ENCODE measurements at places on chromosomes 5 and 9.

DNA sequence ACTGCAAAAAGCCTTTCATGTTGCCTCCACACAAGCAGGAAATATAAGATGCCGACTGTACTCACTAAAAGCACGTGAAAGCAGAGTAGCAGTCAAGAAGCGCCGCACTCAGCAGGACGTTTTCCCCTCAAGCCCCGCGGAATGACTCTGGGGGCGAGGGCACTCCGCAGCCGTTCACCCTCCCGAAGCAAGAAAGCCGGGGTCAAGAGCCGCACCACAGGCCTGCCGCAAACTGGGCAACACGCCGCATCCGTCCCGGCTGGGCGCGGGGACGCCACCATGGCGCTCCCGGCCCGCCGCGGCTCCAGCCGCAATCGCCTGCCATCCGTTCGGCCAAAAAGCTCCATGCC lies 364 bp downstream of the RPS6 start:
- no peak for DNase-seq

- DNase-seq = no peak
Observed at GRCh38 chr9:107335331-107335730, 52.3 kb downstream of the RAD23B start.

GRCh38 chr5:45623832-45624231 lies 72.3 kb downstream of the HCN1 start:
- no peak for DNase-seq

DNA sequence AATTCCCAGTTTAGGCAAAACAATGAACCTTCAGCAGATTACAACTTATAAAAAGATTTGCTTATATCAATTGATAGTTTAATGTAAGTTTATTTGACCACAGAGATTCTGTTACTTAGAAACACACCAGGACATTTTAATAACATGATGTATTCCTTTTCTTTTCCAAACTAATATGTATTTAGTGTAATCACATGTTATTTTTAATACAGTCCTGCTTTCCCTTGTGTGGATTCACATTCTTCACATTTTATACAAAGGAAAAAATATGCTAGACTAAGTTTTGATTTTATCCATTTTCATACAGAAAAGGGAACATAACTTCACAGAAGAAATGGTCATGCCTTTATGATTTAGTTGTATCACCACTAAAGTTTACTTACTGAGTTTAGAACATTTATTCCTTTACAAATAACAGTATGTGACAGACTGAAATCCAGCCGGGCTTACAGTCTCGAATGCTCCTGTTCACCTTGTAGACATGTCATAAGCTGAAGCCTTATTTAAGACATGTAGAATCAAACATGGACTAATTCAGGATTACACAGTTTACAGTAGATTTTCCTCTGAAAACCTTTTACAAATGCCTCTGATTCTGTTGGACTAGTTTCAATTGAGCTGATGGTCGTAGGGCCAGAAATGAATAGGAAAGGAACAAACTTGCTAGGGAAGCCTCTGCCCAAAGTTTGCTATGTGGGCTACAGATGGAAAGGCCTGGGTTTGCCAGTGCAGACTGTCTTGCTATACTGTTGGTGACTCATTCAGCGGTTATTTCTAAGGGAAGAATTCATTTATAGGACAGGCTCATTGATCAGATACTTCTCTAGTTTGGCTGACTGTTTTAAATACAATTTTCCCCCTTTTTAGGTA lies 6.6 kb upstream of the ASPN start:
- no peak for DNase-seq

Measured in stimulated activated CD4-positive, alpha-beta T cell treated with anti-CD3 and anti-CD28 coated beads, Interleukin-12 subunit alpha, Interleukin-12 subunit beta, amount 100 ng/mL, for 4 hours (primary cell).